ENCODE measurements at places on chromosomes 5 and 9. TPM values are rescaled to one million over a fixed set of nuclear protein-coding genes. Genes with fewer than 3 reads are reported as not detected.

GPR21 gene
- total RNA-seq: 0.19 TPM

PDE6A gene
- not detected for total RNA-seq

HRH2 gene
- total RNA-seq: not detected

C6 gene
- 20.7 TPM for total RNA-seq

RNF224 gene
- not detected for total RNA-seq

SVEP1 gene
- total RNA-seq: 157 TPM

IFNB1 gene
- not detected for total RNA-seq

TMC1 gene
- not detected for total RNA-seq

PCDHGC3 gene
- total RNA-seq: 95.9 TPM

SHB gene
- total RNA-seq: 8.2 TPM

LHFPL2 gene
- total RNA-seq: 28.4 TPM

HAVCR2 gene
- 0.39 TPM for total RNA-seq

ELOVL7 gene
- total RNA-seq: 0.12 TPM

LRRC8A gene
- total RNA-seq: 31.8 TPM

NXNL2 gene
- not detected for total RNA-seq

ARID3C gene
- 0.34 TPM for total RNA-seq

SEMA6A gene
- total RNA-seq: 3.2 TPM

SMIM33 gene
- not detected for total RNA-seq

BARX1 gene
- total RNA-seq: not detected

MVB12B gene
- total RNA-seq: 2.3 TPM

DRD1 gene
- not detected for total RNA-seq

FST gene
- total RNA-seq: 10.0 TPM

DBH gene
- not detected for total RNA-seq

SEMA5A gene
- 17.8 TPM for total RNA-seq

CCDC192 gene
- not detected for total RNA-seq

SLC34A1 gene
- not detected for total RNA-seq

PCDHGB6 gene
- 2.6 TPM for total RNA-seq

CAPSL gene
- total RNA-seq: not detected

EFCAB9 gene
- not detected for total RNA-seq

ZMYND19 gene
- total RNA-seq: 13.0 TPM

PDE4D gene
- 7.0 TPM for total RNA-seq

AK8 gene
- 1.4 TPM for total RNA-seq

NSG2 gene
- not detected for total RNA-seq

AJM1 gene
- total RNA-seq: 1.1 TPM

CDC20B gene
- not detected for total RNA-seq

KIAA0825 gene
- total RNA-seq: 5.7 TPM

SPATA31C1 gene
- not detected for total RNA-seq

IL5 gene
- not detected for total RNA-seq

PCDHA6 gene
- total RNA-seq: 0.64 TPM

BHMT2 gene
- total RNA-seq: 3.2 TPM

GARIN3 gene
- not detected for total RNA-seq

HNRNPK gene
- total RNA-seq: 411 TPM

DDX31 gene
- total RNA-seq: 13.5 TPM

GRM6 gene
- total RNA-seq: not detected

COX7C gene
- total RNA-seq: 478 TPM

UBAP1 gene
- 38.6 TPM for total RNA-seq

COL27A1 gene
- 3.8 TPM for total RNA-seq

FBLL1 gene
- 0.29 TPM for total RNA-seq

EPB41L4A gene
- 5.7 TPM for total RNA-seq

CDKN2A gene
- total RNA-seq: 19.5 TPM

BSPRY gene
- not detected for total RNA-seq

Data from cardiac ventricle fibroblast (primary cell).